Fibroblast of upper back skin (primary cell): ENCODE measurements at places on chromosomes 2 and 18.

GRCh38 chr18:9969247-9969646 is 55.4 kb downstream of the VAPA start:
- DNase-seq = no peak

- peak; percentile 55 for DNase-seq
Observed at GRCh38 chr2:191222507-191222906, 22.7 kb upstream of the MYO1B start.

GRCh38 chr2:121519153-121519552 is 11.5 kb upstream of the RNU4ATAC start:
- DNase-seq = no peak

GRCh38 chr18:71115261-71115660 is 826.4 kb downstream of the SOCS6 start:
- no peak for DNase-seq

GRCh38 chr2:44759823-44760222 is 181.7 kb upstream of the SIX3 start:
- DNase-seq = no peak

DNA sequence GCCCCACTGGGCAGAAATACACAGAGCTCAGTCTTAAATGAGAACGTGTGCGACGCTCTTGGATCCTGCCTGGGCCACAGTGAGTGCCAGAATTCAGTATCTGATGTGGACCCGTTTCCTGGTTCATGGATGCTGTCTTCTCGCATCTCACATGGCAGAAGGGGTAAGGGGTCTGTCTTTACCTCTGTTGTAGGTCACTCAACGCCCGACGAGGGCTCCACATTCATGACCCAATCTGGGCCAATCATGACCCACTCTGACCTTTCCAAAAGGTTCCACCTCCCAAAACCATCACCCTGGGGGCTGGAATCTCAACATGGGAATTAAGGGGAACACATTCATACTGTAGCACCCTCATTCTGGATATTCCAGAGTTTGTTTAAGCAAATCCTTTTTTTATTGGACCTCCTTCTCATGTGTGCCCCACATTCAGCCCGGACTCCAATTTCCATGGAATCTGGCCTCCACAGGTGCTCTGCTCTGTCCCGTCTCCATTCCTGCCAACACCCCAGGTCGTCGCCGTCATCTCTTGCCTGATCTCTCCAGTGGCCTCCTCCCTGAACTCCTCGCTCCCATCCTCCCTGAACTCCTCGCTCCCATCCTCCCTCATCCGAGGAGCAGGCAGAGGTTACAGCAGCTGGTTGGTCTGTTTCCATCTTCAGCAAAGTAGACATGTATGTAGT is 78.9 kb upstream of the OTOS start:
- DNase-seq = no peak

DNA sequence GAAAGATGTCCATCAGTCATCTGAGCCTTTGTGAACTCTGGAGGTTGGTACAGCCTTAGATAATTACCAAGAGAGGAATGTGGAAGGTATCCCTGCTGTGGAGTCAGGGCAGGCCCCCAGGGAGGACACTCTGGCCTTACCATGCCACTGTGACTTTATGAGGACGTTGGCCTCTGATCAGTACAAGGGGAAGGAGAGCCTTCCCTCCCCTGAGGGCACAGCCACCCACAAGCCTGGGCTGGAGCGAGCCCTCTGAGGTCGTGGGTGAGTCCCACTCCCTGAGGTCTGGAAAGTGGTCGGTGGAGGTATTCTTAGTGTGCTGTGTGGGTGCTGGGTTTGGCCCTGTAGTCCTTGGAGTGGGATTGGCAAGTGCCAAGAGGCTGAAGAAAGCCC is 91.6 kb downstream of the STPG4 start:
- no peak for DNase-seq

- DNase-seq = peak; percentile 51
Observed at GRCh38 chr2:148300544-148300943, 279.7 kb downstream of the MBD5 start.

DNA sequence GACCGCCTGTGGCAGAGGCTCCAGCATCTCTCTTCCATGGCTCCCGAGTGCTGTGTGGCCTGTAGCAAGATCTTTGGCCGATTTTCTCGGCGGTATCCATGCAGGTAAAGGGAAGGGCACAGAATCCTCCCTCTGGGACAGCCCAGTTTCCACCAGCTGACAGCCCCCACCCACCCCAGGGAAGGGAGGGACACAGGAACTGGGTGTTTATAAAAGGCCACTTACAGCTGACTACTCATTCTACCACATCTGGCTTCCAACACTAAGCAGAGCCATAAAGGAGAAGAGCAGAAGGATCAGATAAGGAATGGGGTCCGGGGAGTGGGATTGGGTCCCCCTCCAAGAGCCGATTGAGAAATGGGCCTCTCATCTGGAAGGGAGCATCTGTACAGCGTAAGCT is 20.2 kb downstream of the RUFY4 start:
- DNase-seq = no peak

GRCh38 chr2:59301466-59302402 is 1060.6 kb upstream of the FANCL start:
- peak; percentile 90 for DNase-seq

- DNase-seq = no peak
Observed at GRCh38 chr2:144660518-144661316, 140.8 kb upstream of the ZEB2 start.

DNA sequence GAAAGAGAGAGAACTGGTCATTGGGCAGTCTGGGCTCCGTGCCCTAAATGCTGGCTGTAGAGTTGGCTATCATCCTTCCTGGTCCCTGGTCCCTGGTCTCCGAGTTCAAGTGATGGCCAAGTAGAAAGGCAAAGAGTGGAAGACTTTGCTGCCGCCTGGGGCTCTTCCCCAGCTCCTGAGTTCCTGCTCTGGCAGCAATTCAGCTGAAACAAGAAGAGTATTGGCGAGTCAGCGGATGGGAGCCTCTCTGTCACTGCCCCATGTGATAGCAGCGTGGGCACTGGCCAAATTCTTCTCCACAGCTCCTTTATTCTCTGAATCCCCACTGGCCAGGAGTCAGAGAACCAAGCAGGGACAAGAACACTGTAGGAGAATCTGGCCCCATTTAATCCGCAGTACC is 351.0 kb upstream of the POU3F3 start:
- DNase-seq = no peak

GRCh38 chr2:54514822-54515569 is 58.9 kb downstream of the SPTBN1 start:
- no peak for DNase-seq

- peak; percentile 24 for DNase-seq
Observed at GRCh38 chr2:112006076-112006410, 49.0 kb upstream of the TMEM87B start.

GRCh38 chr18:28350821-28351220 is 173.9 kb upstream of the CDH2 start:
- no peak for DNase-seq

GRCh38 chr2:73078457-73079411 is 7.2 kb upstream of the SFXN5 start:
- DNase-seq = no peak
